ENCODE measurements at places on chromosomes 1 and 21.

- H3K27me3 ChIP-seq, result peaks cover 4% of the 10 kb centered on the region
- peak overlapping the region; percentile 100 for H3K4me3 ChIP-seq
- H3K27ac ChIP-seq, result peak overlapping the region; percentile 99
- peaks cover 30% of the 10 kb centered on the region for H3K36me3 ChIP-seq
- H3K4me1 ChIP-seq, result peaks cover 59% of the 10 kb centered on the region
Observed at GRCh38 chr1:52056937-52057231, 789 bp downstream of the BTF3L4 start.

GRCh38 chr1:187408212-187409004, 579.7 kb downstream of the PLA2G4A start:
- no peak overlapping the region for H3K4me3 ChIP-seq
- DNase-seq, result no peak
- no peaks in the 10 kb centered on the region for H3K4me1 ChIP-seq
- H3K27ac ChIP-seq, result no peak overlapping the region
- no peaks in the 10 kb centered on the region for H3K27me3 ChIP-seq
- H3K36me3 ChIP-seq, result no peaks in the 10 kb centered on the region

DNA sequence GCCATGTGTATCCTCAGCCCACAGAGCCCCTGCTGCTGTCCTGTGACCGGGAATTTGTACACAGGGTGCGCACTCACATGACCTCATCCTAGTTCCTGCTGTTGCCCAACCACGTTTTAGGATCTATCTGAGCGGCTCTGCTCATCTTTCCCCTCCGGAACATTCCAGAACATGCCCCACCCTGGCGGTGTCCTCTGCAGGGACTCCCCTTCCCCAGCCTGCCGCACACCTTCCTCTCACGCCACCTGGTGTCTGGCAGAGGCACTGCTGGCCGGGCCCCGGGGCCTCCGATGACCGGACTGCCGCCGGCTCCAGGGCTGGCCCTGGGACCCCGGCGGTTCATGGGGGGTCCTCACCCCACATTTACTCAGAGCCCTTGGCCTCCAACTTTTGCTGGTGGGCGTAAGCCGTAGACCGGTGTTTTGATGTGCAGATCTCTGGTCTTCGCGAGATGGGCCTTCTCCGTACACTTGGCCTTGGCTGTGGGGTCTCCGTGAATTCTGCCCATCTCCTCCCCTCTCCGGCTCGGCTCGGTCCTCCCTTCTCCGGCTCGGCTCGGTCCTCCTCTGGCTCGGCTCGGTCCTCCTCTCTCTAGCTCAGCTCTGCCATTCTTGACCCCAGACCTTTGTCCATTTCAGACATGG, 29.5 kb downstream of the ARHGEF16 start:
- peaks cover 2% of the 10 kb centered on the region for H3K27me3 ChIP-seq
- peaks cover 9% of the 10 kb centered on the region for H3K36me3 ChIP-seq
- H3K27ac ChIP-seq, result no peak overlapping the region
- H3K4me3 ChIP-seq, result no peak overlapping the region

GRCh38 chr1:153698923-153699714, 20.6 kb downstream of the NPR1 start:
- no peak overlapping the region for H3K27ac ChIP-seq
- H3K4me1 ChIP-seq, result peaks cover 8% of the 10 kb centered on the region
- DNase-seq, result peak; percentile 50
- peaks cover 2% of the 10 kb centered on the region for H3K27me3 ChIP-seq

DNA sequence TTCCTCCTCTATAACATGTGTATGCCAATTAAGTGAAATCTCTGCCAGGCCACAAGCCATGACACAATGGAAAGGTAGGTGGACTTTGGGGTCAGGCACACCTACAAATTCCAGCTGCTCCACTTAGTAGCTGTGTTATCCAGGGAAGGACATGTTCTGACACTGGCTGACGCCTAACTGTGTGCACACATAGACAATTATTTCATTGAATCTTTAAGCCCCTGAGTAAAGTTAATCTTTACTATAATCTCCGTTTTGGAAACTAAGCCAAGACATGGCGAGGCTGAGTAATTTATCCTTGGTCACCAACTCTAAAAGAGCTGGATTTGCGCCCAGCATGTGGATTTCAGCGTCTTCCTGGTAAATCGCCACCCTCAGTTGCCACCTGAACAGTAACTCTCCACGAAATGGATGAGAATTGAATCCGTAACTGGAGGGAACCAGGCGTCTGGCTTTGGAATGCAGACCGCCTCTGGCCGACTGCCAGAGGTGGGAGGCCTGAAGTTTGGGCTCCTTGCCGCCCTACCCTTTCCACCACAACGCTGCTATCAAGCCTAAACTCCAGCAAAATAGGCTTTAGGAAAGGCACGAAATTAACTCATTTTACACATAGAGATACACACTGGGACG, 888 bp upstream of the SNRPE start:
- H3K27me3 ChIP-seq, result peaks cover 15% of the 10 kb centered on the region
- peak overlapping the region; percentile 100 for H3K4me3 ChIP-seq
- H3K27ac ChIP-seq, result peak overlapping the region; percentile 98
- peak; percentile 62 for DNase-seq
- H3K36me3 ChIP-seq, result peaks cover 35% of the 10 kb centered on the region
- peaks cover 52% of the 10 kb centered on the region for H3K4me1 ChIP-seq

DNA sequence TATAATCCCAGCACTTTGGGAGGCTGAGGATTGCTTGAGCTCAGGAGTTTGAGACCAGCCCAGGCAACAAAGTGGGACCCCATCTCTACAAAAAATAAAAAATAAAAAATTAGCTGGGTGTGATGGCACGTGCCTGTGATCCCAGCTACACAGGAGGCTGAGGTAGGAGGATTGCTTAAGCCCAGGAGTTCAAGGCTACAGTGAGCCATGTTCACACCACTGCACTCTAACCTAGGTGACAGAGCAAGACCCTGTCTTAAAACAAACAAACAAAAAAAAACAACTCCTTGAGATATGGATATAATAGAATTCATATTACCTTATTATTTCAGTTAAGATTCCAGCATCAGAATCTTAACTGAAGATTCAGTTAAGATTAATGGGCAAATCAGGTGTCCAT, 52.4 kb downstream of the RPL5 start:
- H3K27ac ChIP-seq, result no peak overlapping the region
- no peak for DNase-seq
- no peak overlapping the region for H3K4me3 ChIP-seq
- no peaks in the 10 kb centered on the region for H3K27me3 ChIP-seq

DNA sequence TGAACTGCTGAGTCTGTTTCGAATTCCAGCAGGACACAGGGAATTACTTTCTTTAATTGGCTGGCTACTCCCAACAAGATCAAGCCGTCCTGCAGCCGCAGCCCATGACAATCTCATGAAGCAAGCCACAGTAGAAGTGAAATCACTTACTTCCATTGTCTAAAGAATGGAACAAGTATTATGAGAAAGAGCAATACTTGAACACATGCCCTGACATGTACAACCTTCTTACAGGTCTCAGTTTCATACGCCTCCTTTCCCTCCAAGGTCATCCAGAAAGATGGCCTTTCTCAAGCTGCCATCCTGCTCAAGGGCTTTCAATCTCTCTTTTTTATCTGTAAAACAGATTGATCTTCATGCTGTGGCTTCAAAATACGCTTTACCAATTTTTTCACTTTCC, 85.1 kb downstream of the PCSK9 start:
- H3K27ac ChIP-seq, result no peak overlapping the region
- no peak overlapping the region for H3K4me3 ChIP-seq
- H3K36me3 ChIP-seq, result peaks cover 70% of the 10 kb centered on the region
- no peaks in the 10 kb centered on the region for H3K27me3 ChIP-seq
- peaks cover 20% of the 10 kb centered on the region for H3K4me1 ChIP-seq
- DNase-seq, result no peak

DNA sequence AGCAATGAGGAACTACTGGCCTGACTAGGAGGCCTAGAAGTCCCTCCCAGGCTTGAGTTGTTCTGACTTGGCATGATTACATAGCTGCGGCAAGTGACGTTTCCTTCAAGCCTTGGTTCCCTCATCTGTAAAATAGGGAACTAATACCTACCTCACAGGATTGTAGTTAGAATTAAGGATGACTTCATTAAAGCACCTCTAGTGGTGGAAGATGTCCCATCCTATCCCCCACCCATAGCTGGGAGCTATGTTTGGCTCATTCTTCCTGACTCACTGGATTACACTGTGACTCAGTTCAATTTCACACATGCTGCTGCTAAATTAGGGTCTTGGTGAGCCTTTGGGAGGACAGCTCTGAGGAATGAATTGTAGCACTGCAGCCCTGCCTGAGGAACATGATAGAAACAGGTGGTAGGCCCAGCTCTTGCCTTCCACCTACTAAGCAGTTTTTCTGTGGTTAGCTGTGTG, 6.0 kb upstream of the SHISA4 start:
- DNase-seq, result peak; percentile 85
- H3K27ac ChIP-seq, result peak overlapping the region; percentile 80
- no peaks in the 10 kb centered on the region for H3K36me3 ChIP-seq
- H3K4me3 ChIP-seq, result peak overlapping the region; percentile 40
- peaks cover 64% of the 10 kb centered on the region for H3K4me1 ChIP-seq

GRCh38 chr21:44695641-44696040, 1.3 kb upstream of the KRTAP10-12 start:
- peaks cover 47% of the 10 kb centered on the region for H3K27me3 ChIP-seq
- no peak for DNase-seq
- H3K36me3 ChIP-seq, result no peaks in the 10 kb centered on the region
- H3K4me1 ChIP-seq, result no peaks in the 10 kb centered on the region
- H3K4me3 ChIP-seq, result no peak overlapping the region
